ENCODE measurements at places on chromosomes 5 and 9.

GRCh38 chr5:67363963-67364362, 167.4 kb upstream of the CD180 start:
- DNase-seq = no peak

DNA sequence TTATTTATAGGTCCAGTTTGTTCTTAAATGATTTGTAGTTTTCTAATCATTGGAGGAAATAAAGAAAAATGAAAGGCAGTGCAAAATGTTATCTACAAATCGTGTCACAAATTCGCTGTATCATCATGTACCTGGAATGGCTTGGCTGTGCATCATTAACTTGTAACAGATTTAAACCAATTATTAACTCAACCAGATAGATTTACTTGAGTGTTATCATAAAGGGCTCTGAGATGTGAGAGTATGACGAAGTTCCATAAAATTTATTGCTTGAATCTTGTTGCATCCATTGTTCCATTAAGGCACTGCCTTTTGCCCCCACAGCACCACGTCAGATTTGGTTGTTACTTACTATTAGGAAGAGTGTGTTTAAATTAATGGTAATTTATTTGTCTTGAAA, 23.5 kb downstream of the PCSK5 start:
- DNase-seq = no peak

DNA sequence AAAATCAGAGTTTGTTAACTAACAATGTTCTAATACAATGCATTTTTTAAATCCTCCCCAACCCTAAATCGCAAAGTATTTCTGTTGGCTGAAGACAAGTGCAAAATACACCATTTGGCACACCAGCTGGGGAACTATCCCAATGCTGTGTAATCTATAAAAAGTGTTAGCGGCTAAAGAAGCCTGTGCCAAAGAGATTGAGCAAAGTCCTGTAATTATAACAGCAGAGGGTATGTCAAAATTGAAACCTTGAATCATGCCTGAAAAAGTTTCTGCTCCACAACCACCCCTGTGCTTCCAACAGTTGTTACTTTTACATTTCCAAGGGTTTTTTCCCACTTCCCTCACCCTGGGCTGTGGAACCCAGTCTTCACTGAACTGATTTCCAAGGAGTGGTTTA, 83.1 kb upstream of the PLPP6 start:
- no peak for DNase-seq

DNA sequence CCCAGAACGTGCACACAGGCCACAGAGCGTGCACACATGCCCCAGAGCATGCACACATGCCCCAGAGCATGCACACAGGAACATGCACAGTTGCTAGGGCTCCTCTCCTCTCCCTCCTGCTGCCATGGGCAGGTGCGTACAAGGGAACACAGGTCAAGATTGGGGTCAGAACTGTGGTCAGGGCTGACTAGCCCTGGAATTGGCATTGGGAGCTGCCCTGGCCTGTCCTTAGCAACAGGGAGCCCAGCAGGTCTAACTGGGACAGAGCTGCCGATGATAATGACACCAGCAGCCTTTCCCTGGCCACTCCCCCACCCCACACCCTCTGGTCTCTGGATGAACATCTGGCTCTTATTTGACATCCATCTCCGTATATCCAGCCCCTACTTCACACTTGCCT, 8.0 kb downstream of the PCDH1 start:
- no peak for DNase-seq

DNA sequence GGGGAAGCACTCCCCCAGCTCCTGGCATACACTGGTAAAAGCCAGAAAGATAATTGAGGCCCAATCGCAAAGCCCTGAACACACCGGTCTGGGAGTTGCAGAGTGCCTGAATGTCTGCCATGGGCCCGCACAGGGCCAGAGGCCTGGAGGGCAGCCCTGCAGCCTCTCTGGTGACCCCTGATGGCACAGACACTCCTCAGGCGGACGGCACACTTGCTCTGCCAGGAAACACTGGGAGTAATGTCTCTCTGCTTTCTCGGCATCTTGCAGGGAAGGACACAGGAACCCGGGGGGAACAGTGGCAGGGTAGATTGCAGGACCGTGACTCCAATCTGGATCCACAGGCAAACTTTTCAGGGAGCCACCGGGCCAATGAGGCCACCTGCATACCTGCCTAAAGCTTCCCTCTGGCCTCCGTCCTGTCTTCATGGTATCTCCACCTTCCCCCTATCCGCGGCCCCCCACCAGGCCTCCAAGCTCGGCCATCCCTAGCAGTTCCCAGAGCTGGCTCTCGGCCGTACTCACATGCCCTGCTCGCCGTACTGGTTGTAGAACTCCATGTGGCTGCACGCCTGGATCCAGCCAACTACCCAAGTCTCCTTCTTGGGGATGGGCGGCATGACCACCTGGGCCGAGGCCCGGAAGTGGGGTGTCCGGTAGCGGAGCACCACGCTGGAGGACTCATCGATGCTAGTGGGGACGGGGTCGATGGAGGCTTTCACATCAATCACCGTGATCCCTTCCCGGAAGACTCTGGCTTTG, 797 bp downstream of the FAM78A start:
- no peak for DNase-seq

DNA sequence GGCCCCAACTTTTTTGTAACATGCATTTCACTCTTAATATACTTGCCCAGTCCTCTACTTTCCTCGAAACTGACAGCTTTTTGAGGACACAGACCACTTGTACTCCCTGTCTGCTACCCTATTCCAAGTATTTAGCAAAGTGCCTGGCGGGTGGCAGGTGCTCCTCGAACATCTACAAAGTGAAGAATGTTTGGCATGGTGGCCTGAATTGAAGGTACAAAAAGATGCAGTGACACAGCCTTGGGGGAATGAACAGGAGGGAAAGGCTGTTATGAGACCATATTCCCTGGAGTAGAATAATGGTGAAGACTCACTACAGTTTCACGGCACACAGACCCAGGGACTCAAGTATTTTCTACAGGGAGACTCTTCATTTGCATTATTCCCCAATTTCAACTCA, 590.9 kb downstream of the PRELID2 start:
- DNase-seq = no peak

All from activated naive CD8-positive, alpha-beta T cell treated with anti-CD3 and anti-CD28 coated beads, Interleukin-2, amount 50 U/mL, for 16 hours (primary cell).